ENCODE measurements at places on chromosomes 12 and 14.

GRCh38 chr12:81729781-81730180 lies 29.4 kb downstream of the PPFIA2 start:
- DNase-seq = no peak

DNA sequence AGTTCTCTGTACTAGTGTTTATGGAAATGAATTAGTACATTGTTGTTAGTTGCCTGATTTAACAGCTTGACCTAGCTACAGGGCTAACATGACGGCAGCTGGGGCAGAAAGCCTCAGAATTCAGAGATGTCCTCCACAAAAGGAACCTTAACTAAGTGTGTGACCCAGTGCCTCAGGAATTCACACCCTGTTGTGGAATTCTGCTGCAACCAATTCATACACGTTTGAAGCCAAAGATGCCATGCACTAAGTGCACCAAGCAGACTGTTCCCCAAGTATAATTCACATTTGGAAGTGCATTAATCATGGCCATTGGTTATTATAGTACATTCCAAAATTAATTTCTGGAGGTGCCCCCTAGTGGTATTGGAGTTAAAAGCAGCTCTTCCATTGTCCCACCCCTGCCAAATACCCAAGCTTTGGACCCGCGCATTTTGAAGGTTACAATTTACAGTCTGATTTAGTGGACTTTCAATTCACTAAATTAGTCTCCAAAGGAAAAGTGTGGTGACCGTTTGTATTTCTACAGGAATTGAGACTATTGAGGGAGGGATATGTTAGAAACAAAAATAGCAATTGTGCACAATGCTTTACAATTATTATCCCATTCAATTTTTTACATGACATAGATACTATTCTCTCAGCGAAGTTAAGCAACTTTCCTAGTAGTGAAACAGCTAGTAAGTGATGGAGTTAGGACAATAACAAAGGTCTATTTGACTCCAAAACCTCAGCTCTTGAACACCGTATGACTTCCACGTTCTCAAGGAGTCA lies 85.9 kb downstream of the PAX9 start:
- DNase-seq = no peak

- DNase-seq = no peak
Observed at GRCh38 chr12:64412459-64412858, 8.3 kb downstream of the XPOT start.

GRCh38 chr14:68286667-68287066 lies 467.1 kb downstream of the RAD51B start:
- no peak for DNase-seq

- no peak for DNase-seq
Observed at GRCh38 chr14:45028107-45028626, 55.7 kb upstream of the PRPF39 start.
